ENCODE measurements at places on chromosomes 3 and 15.

GRCh38 chr3:14235003-14235911 is 56.6 kb downstream of the LSM3 start:
- no peak for DNase-seq

DNA sequence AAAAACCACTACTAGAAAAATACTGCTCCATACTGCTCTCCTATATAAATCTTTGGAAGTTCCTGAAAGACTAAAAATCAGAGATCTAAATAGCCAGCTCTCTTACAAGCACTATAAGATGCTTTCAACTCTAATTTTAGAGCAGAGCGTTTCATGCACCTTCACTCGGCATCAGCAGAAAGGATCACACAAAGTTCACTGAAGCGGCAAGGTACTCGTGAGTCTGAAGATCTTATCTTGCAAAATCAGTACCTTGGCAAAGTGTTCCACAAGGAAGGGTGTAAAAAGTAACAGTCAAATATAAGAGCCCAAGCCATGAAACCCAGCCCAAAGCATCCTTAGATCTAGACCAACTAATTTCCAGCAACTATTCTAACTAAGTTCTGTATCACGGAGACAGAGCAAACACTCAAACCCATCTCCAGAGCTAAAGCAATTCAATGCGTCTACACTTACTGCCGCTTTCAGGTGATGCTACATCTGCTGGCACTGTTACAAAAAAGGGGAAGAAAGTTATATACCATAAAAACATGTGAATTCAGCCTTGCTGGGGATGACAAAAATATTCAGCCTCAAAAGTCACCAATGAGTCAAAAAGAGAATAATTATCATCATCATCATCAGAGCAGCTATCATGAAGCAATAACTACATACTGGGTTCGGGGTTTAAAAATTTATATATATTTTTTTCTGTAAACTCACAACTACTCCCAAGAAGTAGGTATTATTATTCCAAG is 16.3 kb downstream of the VPS39 start:
- DNase-seq = peak; percentile 36

GRCh38 chr15:42152921-42153698 is 3.3 kb downstream of the PLA2G4F start:
- no peak for DNase-seq

- no peak for DNase-seq
These were observed 72.8 kb upstream of the RARB start for GRCh38 chr3:25355034-25355885.

- DNase-seq = no peak
These were observed 7.6 kb downstream of the XXYLT1 start for GRCh38 chr3:195263193-195263924.

GRCh38 chr3:4454142-4454541 is 12.9 kb downstream of the SUMF1 start:
- no peak for DNase-seq

GRCh38 chr15:100663086-100663914 is 60.9 kb downstream of the ASB7 start:
- no peak for DNase-seq

DNA sequence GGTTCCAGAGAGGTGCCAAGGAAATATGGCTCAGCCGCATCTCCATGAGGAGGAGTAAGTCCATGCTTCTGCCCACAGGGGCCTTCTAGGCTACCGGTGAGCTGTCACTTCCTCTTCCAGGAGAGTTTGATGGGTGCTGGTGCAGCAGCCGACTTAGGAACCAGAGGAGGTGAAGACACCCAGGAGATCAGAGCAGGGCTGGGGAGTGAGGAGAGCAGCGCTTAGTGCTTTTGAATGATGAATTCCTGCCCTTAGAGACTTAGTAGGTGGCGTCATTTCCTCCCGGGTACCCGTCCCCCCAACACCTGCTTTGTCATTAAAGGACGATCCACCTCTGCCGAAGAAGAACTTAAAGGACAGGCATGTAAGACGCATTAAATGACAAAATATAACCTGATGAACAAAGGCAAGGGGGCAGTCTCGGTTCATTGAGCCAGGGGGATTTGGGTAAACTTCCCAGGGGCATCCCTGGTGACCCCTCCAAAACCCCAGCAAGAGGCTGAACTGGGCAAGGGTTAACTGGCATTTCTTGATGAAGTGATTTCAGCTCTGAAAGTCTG is 67.6 kb downstream of the HES1 start:
- peak; percentile 16 for DNase-seq

GRCh38 chr3:108329947-108330346 is 33.6 kb downstream of the HHLA2 start:
- DNase-seq = no peak

GRCh38 chr3:52537726-52538421 is 1.5 kb downstream of the UQCC5 start:
- no peak for DNase-seq

GRCh38 chr15:67096546-67097294 is 31.3 kb downstream of the SMAD3 start:
- peak; percentile 78 for DNase-seq

GRCh38 chr3:44363591-44363990 is 25.0 kb downstream of the TCAIM start:
- no peak for DNase-seq

DNA sequence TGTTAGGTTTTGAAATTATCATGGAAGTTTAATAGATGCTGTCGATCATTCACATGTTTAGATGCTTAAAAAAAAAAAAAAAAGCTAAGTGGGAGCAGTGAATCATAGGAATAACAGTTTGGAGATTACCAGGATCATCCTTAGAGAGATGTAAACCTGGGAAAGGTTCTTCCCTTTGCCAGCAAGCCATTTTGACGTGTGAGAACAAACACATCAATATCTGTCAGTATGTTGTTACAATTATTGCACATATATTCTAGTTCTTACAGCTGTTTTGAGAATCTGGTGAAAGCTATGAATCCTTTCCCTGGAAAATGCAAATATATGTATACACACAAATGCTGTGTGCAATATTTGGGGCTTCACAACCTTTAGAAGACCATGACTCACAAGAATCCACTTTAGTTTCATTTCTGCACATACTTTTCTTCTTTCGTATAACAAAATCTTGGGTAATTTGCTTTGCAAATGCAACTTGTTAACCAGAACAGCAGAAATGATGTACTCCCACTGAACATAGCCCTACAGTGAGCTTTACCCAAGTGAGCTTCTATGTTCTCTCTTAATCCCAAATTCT is 12.0 kb downstream of the NFKBIZ start:
- peak; percentile 17 for DNase-seq

- DNase-seq = no peak
These were observed 112.0 kb downstream of the FRMD4B start for GRCh38 chr3:69273896-69274295.

DNA sequence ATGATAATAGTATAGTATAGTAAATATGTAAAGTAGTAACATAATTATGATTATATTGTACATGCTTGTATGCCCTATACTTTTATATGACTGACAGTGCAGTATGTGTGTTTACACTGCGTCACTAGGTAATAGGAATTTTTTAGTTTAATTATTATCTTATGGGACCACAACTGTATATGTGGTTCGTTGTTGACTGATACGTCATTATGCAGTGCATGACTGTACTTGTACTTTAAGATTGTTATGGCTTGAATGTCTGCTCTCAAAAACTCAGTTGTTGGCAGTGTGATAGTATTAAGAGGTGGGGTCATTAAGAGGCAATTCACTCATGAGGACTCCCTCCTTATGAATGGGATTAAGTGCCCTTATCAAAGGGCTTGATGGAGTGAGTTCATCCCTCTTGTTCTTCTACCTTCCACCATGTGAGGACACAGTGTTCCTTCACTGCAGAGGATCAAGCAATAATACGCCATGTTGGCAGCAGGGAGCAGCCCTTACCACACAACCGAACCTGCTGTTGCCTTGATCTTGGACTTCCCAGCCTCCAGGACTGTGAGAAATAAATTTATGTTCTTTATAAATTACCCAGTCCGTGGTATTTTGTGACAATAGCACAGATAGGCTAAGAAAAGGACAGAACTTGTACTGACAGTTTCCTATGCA is 152.2 kb downstream of the NEK11 start:
- DNase-seq = no peak

DNA sequence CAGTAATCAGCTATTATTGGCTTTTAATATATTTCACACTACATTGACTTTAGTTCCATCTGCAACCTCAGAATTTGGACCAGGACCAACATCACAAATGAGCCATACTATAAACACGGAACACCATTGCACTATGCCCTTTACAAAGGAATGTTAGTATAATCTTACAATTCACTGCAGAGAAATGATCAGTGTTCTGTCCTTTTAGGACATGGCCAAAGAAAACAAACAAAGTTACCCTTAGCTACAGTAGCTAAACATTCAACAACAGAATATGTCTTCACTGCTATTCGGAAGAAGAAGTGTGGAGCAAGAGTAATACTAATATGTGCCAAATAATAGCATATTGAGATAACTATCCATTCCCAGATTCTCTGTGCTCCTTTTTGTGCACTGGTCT is 90.4 kb downstream of the NAALADL2 start:
- no peak for DNase-seq

DNA sequence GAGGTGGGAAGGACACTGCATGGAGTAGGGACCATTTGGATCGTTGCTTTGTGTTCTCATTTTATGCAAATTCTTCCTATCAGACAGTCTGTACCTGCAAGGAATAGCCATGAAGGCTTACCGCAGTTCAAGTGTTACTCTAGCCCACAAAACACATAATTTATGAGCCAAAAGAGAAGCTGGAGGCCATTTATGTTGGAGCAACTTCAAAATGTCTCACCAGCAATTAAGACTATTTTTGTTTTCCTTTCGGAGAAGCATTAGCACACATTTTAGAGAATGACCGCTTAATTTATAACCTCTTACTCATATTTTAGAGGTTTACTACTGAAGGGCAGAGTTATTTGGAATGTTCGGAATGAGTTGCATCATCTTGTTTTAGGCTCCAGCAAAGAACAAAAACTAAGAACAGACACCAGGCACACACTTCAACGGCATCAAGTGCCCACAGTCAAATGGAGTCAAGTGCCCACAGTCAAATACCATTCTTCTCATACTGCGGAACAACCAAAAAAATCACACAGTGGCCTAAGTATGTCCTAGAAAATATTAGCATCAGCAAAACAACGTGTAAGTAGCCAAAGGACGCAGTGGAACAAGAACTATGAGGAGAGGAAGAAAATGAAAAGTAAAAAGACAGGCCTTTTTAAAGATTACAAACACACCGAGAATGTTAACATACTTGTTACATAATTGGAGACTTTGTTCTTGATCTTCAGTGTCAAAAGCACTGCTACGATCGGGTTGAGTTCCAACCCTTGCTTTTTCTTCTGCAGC is 17.5 kb upstream of the GOLGA8J start:
- no peak for DNase-seq

DNA sequence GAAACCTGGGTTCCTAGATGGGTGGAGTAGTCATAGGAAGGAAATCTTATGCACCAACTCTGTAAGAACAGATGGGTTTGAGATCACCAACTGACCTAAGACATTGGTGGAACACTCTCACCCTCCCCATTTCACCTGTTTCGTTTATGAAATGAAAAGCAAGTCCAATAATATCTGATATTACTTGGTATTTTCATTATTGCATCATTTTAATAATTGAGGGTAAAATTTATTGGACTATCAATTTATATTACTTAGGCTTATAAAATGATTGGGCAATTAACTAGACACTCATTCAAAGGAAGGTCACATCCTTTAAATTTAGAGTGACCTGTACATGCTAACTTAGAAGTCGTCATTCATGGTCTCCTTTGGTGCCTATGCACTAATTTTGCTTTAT is 503.9 kb downstream of the TAFA4 start:
- DNase-seq = no peak

GRCh38 chr3:153173758-153174516 is 11.9 kb downstream of the RAP2B start:
- no peak for DNase-seq

GRCh38 chr15:98446083-98446482 is 202.3 kb upstream of the IGF1R start:
- DNase-seq = no peak

DNA sequence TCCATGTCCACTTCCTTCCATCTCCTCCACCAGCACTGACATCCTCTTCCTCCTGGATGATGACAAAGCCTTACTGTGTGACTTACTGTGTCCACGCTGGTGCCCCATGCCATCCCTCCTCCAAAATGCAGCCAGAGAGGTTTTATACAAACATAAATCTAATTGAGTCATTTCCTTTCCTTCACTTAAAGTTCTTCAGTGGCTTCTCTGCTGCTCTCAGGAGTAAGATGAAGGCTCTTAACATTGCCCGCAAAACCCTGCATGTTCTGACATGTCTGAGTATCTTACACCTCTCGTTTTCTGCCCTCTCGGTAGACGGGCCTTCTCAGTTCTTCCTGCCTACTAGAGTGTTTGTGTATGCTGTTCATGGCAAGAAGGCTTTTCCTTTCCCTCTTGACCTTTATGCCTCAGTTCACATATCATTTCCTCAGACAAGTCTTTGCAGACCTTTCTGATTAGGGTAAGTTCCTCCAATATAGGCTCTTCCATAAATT is 175.5 kb downstream of the CFAP20DC start:
- DNase-seq = peak; percentile 47

DNA sequence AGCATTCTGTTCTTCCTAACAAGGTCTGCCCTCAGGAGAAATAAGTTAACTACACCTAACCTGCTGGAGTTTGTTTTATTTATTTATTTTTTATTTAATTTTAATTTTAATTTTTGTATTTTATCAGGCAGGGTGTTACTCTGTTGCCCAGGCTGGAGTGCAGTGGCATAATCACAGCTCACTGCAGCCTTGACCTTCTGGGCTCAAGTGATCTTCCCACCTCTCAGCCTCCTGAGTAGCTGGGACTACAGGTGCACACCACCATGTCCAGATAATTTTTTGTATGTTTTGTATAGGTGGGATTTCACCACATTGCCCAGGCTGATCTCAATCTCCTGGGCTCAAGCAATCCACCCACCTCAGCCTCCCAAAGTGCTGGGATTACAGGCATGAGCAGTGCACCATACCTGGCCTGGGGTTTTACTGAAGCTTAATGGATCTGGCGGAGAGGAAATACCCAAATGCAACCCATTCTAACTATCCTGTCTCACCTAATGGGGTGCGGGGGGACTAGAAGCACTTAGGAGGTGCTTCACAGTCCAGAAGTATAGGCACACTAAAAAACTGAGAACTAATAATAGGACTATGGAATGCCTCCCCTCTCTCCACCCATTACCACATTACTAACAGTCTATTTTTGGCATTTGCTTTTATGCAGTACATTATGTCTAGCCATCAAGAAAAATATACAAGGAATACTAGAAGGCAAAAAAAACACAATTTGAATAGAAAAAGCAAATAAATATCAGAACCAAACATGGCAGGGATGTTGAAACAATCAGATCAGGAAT is 61.4 kb downstream of the TTBK2 start:
- no peak for DNase-seq

- no peak for DNase-seq
These were observed 495.2 kb upstream of the EPHA6 start for GRCh38 chr3:96319166-96319565.
